ENCODE measurements at places on chromosomes 5 and 9.

DNA sequence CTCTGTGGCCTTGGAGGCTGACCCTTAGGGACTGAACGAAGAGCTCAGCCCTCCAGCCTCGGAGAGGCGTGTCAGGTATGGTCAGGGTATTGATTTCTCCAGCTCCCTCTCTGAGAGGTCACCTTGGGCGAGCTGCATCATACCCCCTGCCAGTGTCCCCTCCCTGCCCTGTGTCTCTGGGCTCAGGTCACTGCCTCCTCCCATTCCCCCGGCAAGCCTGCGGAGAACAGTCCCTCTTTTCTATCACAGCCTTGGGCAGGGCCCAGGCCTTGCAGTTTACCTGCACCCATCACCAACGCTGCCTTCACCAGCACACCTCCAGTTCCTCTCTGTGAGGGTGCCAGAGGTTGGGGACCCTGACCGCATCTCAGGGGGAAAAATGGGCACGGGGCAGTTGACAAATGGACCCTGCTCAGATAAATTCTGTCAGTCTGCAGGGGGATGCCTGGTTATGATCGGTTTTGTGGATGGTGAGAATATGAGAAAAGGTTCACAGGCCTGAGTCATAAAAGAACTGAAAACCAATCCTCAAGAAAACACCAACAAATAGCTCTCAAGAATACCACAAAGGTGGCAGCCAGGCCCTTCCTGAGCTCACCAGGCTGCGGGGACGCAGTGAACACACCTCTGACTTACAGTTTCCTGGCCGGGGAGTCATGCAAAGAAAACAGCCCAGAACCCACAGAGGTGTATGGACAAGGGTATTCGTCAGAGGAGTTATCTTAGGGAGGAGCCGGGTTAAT, 24.7 kb upstream of the RXRA start:
- DNase-seq: no peak

GRCh38 chr9:98451576-98451975, 196.1 kb upstream of the TBC1D2 start:
- no peak for DNase-seq

GRCh38 chr9:22623236-22623635, 176.6 kb downstream of the DMRTA1 start:
- no peak for DNase-seq

DNA sequence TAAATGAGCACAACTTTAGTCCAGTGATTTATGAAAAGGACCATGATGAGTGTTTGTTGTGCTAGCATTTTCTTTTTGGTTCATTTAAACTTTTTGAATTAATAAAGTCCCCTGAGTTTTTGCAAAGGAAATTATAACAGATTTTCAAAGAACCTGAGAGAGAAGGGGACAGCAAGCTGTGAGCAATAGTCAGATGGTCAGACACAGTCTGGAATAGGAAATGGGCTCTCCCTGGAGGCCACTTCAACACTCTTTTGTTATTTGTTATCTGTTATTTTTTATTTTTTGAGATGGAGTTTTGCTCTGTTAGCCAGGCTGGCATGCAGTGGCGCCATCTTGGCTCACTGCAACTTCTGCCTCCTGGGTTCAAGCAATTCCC, 171.1 kb downstream of the ARHGEF28 start:
- no peak for DNase-seq

DNA sequence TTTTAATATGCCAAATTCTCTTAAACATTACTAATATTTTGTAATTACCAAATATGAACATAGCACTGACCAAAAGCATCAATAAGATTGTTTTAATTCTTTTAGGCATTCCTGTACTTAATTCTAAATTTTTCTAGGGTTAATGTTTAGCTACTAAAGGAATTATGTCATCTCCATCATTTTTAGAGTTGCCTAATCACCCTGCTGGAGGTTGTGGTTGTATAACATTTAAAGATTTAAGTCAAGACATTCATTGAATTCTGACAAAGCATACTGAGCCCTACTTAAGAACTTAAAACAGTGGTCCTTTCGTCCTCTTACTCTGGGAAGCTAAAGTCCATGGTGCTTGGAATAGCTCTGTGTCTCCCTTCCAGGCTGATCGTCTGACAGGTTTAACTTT, 28.1 kb upstream of the DAB2 start:
- DNase-seq: no peak

DNA sequence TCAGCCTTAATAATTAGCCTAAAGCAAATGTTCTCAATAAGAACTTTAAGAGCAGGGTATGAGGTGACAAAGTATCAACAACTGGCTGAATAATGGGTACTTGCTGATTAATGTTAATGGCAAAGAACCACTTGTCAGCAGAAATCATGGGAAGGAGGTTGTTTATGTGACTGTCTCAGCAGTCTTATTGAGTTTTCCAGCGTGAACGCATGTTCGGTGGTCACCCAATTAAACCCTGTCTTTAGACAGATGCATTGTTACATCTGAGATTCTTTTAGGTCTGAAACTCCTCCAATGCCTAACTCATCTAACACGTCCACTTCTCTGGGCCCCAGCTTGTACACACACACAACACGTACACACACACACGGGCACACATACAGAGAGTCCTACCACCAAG, 18.2 kb upstream of the TSSK1B start:
- DNase-seq: no peak

GRCh38 chr5:73314395-73315257, 134.0 kb downstream of the FOXD1 start:
- no peak for DNase-seq

- DNase-seq: no peak
Observed at GRCh38 chr9:135804581-135805421, 102.5 kb downstream of the CAMSAP1 start.

DNA sequence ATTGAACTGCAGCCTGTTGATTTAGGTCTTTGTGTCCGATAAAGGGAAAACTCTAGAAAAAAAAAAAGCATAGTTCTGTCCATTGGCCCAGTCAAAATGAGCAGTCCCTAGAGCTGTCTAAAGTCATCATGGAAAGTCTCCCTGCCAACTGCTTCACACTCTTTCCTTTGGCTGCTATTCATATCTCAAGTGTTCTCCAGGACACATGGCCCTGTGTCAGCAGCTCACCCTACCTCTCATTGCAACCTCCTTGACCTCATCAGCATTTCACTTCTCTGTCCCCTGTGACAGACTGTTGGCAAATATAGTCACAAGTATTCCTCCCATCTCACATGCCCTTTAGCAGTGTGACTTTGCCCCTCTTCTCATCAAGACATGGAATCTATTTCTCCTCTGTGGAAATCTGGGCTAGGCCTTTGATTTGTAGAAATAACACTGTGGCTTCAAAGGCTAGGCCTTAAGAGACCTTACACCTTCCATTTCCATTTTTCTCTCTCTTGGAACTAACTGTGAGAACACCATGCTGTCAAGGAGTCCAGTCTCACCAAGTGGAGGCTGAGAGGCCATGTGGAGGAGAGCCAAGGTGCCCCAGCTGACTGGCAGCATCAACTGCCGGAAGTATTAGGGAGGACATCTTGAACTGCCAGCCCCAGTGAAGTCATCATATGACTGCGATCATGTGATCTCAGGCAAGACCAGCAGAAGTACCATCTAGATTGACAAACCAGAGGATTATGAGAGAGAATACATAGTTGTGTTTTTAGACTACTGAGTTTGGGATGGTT, 149.4 kb upstream of the TARS1 start:
- no peak for DNase-seq

DNA sequence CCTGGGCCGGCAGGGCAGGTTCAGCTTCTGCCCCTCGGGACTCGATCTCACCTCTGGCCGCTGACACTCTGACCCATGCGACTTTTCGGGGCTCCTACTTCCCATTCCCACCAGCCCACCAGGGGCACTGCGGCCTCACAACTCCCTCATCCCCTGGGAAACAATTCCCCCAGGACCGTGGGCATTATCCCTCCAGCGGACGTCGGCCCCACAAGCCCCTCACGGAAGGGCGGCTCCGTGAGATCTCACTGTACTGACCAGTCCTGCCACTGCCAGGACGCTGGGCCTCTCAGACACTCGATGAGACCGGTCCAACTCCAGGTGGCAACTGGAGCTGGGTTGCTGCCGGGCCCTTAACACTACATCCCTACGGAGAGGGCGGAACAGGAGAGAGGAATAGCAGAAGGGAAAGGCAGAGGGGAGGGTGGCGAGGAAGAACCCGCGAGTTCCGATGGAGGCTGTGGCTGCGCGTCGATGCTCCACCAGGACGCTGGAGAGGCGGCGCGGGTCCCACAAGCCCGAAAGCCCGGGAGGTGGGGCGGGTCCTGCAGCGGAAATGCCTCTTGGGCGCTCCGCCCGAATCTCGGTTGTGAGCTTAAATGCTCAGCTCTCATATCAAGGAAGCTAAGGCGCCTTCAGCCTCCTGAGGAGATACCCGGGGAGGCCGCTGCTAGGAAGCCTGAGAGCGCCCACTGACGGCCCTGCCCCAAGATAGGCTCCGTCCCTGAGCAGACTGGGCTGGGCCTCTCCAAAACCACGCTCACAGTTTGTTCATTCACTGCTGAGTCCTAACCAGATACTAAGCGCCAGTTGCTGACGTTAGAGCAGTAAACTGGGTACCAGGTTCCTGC, 36.3 kb downstream of the VCP start:
- DNase-seq: no peak

- DNase-seq: no peak
Observed at GRCh38 chr5:105428451-105429380, 1866.1 kb upstream of the NUDT12 start.

DNA sequence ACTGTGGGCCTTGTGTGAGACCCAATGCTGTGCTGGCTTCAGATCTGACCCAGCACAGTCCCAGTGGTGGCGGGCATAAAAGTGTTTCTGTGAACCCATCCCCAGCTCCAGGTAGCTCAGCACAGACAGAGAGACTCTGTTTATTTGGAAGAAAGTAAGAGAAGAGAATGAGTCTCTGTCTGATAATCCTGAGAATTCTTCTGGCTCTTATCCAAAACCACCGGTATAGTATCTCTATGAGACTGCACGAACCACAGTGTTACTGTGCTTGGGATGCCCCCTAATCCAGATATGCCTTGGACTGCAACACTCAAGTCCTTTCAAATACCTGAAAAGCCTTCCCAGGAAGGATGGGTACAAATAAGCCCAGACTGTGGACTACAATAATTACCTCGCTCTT, 1660.8 kb upstream of the ACO1 start:
- no peak for DNase-seq

- DNase-seq: no peak
Observed at GRCh38 chr9:85290019-85290418, 451.7 kb downstream of the AGTPBP1 start.

- no peak for DNase-seq
Observed at GRCh38 chr9:80931163-80931562, 758.2 kb downstream of the TLE1 start.

DNA sequence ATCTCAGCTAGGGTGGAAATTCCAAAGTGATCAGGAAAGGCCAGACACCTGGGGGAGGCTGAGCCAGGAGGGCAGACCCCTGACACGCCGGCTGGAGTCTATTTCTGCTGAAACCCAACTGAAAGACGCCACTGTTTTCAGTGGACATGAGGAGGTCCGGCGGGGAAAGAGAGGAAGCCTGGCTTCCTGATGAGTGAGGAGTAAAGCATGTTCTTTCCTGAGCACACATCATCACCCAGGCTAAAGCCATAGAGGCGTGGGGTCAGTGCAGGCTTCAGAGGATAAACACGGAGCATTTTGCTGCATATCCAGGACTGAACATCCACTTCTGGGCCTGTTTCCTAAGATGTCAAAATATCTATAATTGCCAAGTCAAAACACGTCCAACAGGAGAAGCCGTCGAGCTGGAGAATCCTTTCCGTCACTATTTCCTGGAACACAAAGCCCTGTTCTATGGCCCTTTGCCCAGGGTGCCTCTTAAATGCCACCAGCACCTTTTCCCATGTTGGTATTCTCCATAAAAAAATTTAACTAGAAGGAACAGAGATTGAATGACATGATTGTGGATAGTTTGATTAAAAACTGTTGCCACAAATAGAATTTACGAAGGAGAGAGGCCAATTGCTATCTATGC, 597.9 kb upstream of the ADAMTS16 start:
- DNase-seq: no peak

- no peak for DNase-seq
Observed at GRCh38 chr9:124355941-124356744, 59.1 kb downstream of the PSMB7 start.

GRCh38 chr9:94911211-94911610, 184.7 kb downstream of the AOPEP start:
- DNase-seq: no peak

All from NCI-H1694 (cell line).